HFFc6 (cell line): ENCODE measurements at places on chromosomes 1 and 21.

GRCh38 chr1:85865213-85865612 is 157.0 kb upstream of the ZNHIT6 start:
- peak; percentile 25 for DNase-seq

GRCh38 chr1:10616696-10617095 is 141.9 kb downstream of the PEX14 start:
- no peak for DNase-seq

- peak; percentile 41 for DNase-seq
Measured at GRCh38 chr1:173409613-173410012, 67.5 kb upstream of the PRDX6 start.

DNA sequence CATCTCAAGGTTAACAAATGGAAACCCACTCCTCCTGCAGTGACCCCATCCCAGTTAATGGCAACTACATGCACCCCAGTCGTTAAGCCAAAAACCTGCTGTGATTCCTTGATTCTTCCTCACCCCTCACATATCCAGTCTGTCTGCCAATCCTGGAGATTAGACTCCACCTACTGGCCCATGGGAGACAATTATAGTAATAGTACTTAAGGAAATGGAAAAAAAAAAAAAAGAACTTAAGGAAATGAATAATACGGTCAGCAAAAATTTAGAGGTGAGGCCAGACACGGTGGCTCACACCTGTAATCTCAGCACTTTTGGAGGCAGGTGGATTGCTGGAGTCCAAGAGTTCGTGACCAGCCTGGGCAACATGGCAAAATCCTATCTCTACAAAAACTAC is 7.0 kb downstream of the NOL9 start:
- DNase-seq = no peak

GRCh38 chr1:58874757-58875755 is 91.2 kb upstream of the JUN start:
- peak; percentile 4 for DNase-seq

- DNase-seq = no peak
Measured at GRCh38 chr1:35556484-35557117, 602 bp downstream of the KIAA0319L start.

DNA sequence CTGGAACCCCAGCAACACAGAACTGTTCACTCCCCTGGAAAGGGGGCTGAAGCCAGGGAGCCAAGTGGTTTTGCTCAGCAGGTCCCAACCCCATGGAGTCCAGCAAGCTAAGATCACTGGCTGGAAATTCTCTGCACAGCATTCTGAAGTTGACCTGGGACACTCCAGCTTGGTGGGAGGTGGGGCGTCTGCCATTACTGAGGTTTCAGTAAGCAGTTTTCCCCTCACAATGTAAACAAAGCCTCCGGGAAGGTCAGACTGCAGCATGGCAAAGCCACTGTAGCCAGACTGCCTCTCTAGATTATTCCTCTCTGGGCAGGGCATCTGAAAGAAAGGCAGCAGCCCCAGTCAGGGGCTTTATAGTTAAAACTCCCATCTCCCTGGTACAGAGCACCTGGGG is 59.7 kb downstream of the INKA2 start:
- DNase-seq = no peak

DNA sequence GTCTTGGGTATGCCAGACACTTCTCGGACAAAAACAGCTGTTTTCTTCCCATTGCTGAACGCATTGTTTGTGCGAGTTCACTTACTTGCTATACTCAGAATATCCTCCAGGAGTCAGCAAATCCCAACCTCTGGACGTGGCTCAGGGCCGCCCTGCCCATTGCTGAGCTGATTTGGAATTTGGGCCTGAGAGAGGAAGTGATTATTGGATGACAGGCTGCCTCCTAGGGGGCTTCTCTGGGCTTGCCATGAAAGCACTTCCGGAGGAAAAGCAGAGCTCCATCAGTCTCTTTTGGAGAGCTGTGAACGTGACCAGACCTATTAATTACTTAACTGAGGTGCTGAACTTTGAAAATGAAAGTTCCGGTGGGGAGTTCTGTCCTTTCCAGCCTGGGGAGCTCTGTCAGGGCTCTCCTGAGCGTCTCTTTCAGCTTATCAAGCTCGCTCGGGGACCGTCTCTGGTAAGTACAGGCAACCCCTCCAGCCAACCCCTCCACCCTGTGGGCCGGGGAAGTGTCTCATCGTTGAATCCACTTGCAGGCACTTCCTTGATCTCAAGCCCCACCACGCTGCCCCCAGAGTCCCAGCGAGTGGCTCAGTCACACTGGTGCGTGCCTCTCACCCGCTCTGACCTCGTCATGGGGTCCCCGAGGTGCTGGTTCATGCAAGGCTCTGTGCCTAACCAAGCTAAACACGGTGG is 76.9 kb downstream of the CLIC6 start:
- DNase-seq = peak; percentile 80

- no peak for DNase-seq
Measured at GRCh38 chr21:17514124-17514845, 1.4 kb downstream of the CXADR start.

DNA sequence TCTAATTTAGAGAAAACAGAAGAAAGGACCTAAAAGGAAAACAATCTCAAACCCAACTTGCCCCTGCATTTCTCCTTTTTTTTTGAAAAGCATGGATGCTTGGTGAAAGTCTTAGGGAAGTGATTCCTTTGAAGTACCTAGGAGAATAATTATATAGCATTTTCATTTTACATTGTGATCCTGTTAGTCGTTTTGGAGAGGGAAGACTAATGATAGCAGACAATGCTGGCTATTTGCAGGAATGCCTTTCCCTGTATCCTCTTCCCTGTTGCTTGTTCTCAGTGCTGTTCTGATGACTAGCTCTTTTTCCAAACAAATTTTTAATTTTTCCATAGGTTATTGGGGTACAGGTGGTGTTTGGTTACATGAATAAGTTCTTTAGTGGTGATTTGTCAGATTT is 53.9 kb downstream of the LAMC1 start:
- DNase-seq = no peak

DNA sequence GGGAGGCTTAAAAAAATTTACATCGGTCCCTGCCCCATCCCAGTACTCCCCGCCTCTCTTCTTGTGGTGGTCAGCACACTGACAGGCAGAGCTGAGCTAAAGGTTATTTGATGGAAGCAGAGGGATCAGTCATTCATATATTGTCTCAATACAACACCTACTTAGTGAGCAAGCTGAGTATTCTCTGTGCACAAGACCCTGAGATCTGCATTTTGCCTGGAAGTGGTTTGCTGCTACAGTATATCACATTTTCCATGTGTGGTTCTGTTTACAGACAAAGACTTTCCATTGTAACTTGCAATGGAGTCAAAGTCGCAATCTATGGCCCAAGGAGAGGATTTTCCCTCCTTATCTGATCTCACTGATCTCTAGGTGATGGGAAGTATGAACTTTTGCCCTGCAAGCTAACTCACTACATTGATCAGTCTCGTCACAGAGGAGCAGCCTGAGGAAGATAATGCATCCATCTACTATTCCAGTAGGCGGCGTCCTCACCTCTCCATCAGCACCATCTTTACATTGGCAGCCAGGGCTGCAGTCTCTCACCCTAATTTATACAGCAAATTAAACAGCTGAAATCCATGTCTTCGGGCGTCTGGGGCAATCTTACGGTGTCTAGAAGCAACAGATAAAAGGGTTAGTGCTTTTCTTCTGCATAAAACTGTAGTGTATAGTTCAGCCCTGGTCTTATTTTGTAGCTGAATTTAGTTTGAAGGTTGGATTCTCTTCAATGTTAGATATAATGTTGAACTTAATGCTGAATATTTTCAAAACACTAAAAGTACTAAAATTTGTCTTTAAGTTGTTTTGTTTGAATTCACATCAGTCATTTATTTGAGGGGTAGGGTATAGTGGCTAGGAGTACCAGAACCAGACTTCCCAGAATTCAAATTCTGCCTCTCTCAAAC is 3.2 kb upstream of the TRAF5 start:
- DNase-seq = peak; percentile 44

DNA sequence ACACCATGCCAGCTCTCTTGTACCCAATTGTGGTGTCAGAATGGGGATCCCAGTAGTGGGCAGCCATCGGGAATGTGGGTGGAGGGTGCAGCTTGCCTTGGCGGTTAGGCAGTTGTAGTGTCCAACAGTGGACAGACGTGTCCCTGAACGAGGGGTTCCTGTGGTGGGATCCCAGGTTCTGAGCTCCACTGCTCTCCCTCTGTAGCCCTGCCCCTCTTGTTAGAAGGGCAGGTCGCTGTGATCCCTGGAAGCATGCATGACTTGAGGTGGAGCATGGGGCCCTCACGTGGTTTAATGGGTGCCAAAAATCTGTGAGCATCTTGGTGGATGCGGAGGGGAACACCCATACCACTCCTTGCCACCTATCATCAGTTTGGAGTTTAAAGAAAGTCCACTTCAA is 4.3 kb downstream of the GALNT2 start:
- DNase-seq = no peak

DNA sequence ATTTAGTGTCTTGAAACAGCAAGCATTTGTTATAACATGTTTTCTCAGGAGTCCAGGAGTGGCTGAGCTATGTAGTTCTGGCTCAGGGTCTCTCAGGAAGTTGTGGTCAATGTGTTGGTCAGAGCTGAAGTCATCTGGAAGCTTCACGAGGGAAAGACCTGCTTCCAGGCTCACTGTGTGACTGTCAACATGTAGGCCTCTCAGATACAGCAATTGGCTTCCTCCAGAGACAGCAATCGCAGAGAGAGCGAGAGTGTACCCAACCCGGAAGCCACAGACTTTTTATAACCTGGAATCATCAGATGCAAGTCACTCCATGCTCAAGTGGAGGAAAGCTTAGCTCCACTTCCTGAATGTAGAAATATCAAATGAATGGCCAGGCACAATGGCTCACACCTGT is 40.9 kb downstream of the TNFRSF9 start:
- DNase-seq = no peak

DNA sequence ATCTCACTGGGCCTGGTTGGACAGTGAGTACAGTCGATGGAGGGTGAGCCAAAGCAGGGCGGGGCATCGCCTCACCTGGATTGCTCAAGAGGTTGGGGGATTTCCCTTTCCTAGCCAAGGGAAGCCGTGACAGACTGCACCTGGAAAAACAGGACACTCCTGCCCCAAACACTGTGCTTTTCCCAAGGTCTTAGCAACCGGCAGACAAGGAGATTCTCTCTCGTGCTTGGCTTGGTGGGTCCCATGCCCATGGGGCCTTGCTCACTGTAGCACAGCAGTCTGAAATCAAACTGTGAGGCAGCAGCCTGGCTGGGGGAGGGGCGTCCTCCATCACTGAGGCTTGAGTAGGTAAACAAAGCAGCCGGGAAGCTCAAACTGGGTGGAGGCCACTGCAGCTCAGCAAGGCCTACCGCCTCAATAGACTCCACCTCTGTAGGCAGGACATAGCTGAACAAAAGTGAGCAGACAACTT is 11.3 kb downstream of the C1orf105 start:
- no peak for DNase-seq
